Hypothalamus (tissue), 51 donors: ENCODE measurements at places on chromosomes 4 and X.

DNA sequence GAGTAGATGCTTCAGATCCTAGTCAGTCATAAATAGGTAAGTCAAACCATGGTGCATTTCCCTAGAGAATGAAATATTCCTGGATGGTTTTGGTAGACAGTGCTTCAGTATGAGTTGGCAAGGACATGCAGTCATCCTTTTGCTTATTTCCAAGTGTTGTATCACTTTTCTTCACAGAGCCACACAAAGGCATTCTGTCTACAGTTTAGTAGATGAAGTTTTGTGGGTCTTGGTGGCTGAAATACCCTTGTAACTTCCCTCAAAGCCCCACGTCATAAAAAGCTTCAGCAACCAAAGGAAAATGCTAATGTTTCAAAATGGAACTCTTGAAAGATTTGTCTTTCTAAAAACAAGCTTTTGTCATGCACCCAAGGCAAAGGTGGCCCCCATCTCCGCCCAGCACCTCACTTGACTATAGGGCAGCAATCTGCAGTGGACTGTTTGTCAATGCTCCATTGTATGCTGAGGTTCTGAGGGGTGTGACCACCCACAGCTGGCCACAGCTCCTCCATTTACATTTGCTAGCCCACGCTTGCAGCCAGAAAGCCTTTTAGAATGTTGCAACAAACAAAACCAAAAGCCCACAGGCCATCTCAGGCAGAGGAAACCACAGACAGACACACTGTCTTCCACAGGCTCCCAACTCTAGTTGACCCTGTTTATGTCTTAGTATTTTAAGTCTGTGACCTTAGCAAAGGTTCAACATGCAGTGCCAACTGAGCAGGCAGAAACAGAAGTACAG lies 87.1 kb upstream of the FAM9C start:
- DNase-seq: no peak

GRCh38 chr4:134122903-134123302 lies 78.7 kb downstream of the PABPC4L start:
- no peak for DNase-seq

DNA sequence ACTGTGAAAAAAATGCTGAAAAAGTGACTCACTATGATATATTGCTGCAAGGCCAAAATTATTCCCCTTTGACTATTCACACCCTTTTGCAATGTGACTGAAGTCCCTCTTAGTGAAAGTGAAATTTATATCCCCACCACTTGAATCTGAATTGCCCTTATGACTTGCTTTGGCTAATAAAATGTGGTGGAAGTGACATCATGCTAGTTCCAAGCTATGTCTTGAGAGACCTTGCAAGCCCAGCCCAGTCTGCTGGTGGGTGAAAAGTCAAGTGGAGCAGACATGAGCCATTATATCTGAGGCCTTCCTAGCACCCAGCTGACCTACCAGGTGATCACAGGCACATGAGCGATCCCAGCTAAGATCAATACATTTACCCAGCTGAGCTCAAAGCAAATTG lies 94.7 kb downstream of the LINC00632 start:
- no peak for DNase-seq

- no peak for DNase-seq
Observed at GRCh38 chrX:20829665-20830491, 544.3 kb upstream of the CNKSR2 start.

DNA sequence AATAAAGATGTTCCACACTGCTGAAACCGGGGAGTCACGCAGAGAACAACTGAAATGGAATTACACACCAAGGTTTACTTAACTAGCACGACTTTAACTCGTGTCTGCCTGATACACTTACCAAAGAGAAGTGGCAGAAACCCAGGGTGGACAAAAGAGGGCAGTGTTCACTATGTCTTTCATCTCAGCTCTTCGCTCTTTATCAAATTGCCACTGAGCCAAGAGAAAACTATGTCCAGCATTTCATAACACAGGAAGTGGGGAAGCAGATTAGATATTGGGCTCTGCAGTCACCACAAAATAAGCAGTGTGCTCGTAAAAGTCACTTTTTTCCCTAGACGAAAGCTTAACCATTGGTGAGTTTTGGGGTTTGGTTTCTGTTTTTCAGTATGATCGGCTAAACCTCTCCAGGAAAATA lies 155.7 kb downstream of the CHIC2 start:
- no peak for DNase-seq

- DNase-seq: no peak
Observed at GRCh38 chr4:75030028-75030427, 97.1 kb downstream of the PARM1 start.

DNA sequence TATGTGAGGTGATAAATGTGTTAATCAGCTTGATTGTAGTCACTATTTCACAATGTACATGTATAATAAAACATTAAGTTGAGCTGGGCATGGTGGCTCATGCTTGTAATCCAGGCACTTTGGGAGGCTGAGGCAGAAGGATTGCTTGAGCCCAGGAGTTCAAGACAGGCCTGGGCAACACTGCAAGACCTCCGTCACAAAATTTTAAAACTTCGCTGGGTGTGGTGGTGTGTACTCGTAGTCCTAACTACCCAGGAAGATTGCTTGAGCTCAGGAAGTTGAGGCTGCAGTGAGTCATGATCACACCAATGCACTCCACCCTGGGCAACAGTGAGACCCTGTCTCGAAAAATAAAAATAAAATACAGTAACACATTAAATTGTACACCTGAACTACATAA lies 20.1 kb downstream of the LYAR start:
- no peak for DNase-seq

GRCh38 chr4:1310031-1310795 lies 20.5 kb downstream of the MAEA start:
- no peak for DNase-seq

GRCh38 chr4:70544279-70544868 lies 26.0 kb downstream of the AMTN start:
- no peak for DNase-seq

- no peak for DNase-seq
Observed at GRCh38 chr4:119053245-119053644, 82.4 kb upstream of the MYOZ2 start.

DNA sequence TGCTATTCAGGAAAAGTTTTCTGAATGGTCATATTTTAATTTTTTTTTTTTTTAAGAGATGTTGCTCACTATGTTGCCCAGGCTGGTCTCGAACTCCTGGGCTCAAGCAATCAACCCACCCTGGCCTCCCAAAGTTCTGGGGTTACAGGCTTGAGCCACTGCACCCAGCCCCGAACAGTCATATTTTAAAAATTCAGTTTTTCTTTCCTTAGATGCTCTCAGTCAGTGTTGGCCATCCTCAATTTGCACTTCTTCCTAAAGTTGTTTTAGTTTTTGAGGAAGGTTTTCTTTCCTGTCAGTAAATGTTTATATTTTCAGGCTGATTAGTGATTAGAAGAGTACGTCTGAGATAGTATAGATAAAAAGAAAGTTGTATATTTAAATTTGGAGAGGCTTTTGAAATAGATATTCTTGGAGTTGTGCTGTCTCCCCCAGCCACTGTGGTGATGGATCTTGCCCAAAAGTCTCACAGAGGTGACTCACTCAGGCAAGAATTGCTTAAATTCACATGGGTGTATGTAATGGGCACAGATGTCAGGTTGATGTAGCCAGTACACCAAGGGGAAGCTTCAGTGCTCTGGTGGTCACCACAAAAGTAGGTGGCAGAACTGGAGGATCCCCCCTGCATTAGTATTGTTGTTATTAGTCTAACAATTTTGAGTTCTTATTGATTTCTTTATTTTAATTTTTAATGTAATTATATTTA lies 72.2 kb upstream of the ELOVL6 start:
- no peak for DNase-seq

DNA sequence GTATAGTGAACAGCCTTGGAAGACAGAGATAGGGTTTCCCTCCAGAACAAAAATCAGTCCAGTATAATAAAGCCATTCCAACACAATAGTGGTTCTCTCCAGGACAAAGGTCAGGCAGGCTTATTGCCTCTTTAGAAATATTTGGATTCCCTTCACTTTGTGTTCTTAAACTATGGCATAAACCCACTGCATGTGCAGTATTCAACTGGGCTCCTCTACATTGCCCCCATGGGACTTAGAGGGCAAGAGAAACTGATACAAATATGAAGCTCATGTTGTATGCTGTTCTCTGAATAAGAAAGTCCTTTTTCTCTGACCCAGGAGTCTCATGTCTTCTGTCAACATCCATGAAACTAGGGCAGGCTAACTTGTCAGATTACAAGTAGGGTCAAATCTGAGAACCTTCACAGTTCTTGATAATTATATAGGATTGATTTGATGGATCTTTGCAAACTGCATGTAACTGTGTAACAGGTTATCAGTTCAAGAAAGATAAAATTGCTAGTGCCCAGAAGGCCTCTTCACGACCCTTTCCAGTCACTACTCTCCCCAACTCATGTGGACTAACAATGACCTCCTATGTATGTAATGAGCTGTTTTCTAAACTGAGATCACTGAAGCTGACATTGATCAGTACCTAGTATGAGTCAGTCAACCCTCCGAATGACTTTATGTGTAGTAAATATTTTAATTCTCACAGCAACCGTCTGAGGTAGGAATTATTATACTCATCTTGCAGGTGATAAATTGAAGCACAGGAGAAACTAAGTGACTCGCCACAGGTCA lies 31.9 kb upstream of the FAM9C start:
- no peak for DNase-seq

DNA sequence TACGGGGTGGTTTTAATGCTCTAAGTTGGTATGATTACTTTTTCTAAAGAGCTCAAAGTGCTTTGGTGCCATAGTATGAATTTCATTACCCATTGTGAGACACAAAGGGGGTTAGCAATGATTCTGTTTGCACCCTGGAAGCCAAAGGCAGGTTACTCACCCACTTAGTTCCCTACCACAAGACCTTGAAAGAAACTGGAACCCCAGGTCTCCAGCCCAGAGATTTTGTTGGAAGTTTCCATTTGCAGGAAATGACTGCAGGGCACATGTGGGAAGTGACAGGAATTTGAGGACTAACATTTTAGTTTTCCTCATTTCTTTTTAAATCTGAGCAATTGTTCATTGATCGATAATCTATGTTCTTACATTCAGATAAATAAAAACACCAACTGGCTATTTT lies 1.8 kb upstream of the HS3ST1 start:
- no peak for DNase-seq

GRCh38 chr4:150115851-150116250 lies 37.6 kb downstream of the DCLK2 start:
- DNase-seq: no peak

GRCh38 chrX:153445106-153445855 lies 575 bp downstream of the TREX2 start:
- DNase-seq: no peak

- no peak for DNase-seq
Observed at GRCh38 chr4:3656416-3657356, 109.5 kb upstream of the ADRA2C start.

DNA sequence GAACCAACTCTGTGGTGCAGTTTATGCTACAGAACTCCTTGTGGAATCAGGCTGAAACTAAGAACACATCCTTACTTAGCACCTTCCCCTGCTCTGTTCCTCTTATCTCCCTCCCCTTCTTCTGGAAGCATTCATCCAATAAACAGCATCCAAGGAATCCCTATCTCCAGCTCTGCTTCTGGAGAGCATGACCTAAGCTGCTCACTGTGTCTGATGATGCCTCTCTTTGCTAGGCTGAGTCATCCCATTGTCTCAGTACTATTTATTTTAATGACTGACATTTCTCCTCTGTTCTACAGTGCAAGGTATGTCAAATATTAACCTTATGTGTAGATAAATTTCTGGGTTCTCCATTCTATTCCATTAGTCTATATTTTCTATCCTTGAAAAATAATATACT lies 71.2 kb downstream of the BEND2 start:
- DNase-seq: no peak

- no peak for DNase-seq
Observed at GRCh38 chrX:131558562-131558961, 14.7 kb downstream of the OR13H1 start.

GRCh38 chr4:26787461-26788340 lies 72.9 kb upstream of the STIM2 start:
- DNase-seq: no peak

DNA sequence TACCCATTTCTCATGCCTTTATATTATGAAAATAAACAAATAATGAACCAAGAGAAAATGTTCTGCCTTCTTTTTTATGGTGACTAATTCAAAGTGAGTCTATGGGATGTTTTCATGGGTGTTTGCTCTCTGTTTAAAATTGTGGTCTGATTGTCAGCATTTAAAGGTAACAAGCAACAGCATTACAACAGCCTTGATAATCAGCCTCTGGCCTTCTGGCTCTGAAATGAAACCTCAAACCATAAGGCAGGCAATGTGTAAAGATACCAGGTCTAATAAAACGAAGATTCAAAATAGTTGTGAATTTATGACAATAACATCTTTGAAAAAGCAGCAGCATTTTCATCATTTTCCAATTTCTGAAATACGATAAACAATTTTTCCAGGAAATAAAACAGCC lies 63.7 kb downstream of the FAM13A start:
- no peak for DNase-seq

GRCh38 chr4:158197194-158197776 lies 13.0 kb upstream of the TMEM144 start:
- DNase-seq: no peak

GRCh38 chr4:103118166-103118565 lies 18.5 kb upstream of the BDH2 start:
- no peak for DNase-seq

DNA sequence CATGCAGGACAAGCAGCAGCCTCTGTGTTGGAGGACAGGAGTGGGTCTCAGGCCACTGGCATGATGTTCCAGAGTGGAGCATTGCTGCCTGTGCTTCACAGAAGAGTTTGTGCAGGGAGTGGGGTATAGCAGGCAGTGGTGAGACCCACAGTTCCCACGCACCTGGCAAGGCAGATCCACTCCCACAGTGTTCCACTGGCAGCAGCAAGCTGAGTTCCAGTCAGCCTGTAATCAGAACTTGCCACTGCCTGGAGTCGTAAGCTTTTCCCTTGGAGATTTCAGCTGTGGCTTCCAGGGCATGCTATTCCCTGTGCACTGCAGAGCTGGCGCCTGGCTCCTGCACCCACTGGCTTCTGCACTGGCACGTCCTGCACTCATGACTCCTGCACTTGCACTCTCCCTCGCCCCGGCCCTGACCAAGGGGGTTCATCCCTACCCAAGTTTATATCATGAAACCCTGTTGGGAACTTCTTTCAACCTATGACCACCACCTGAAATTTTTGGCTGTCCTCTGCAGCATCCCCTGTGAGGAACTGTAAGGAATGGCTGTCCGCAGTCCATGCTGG lies 1144.3 kb downstream of the RAPGEF2 start:
- DNase-seq: no peak

- DNase-seq: no peak
Observed at GRCh38 chr4:147731580-147732517, at the start of gene ARHGAP10. Gene ARHGAP10, plus strand, starts transcription at chr4:147732088. Its CDS starts 214 bp downstream, at chr4:147732302.
